ENCODE measurements at places on chromosomes 1 and 21.

DNA sequence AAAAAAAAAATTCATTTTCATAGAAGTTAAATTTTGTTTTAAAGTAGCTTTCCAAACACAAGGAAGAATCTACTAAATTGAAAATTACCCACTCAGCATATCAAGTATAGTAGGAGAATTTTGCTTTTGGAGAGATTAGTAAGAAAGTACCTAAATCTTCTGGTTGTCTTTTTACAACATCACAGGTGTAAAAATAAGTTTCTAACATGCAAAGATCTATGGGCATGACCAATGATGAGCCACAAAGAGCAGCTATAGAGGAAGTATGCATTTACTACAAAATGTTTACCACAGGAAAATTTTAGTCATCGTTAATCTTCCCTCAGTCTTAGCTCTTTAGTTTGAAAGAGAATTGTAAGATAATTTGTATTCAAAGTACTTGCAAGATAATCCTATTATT lies 28.1 kb downstream of the ANGPTL3 start:
- no peak for DNase-seq

DNA sequence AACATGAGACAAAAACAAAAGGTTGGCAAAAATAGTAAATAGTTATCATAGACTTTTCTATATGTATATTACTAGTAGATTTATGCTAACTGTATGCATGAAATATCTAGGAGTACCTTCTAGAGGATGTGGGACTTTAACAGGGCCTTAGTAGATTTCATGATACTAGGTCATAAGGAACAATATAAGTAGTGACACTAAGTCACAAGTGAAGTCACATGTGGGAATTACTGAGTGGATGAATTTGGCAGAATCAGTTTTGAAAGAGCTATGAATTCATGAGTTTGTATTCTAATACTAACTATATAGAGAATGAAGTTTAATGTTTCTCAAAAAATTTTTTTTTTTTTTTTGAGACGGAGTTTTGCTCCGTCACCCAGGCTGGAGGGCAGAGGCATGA lies 53.1 kb upstream of the GPR25 start:
- DNase-seq, result no peak

GRCh38 chr1:40553017-40553416 lies 21.6 kb downstream of the ZNF684 start:
- no peak for DNase-seq

- no peak for DNase-seq
These were observed 132.9 kb downstream of the SYF2 start for GRCh38 chr1:25099343-25099951.

DNA sequence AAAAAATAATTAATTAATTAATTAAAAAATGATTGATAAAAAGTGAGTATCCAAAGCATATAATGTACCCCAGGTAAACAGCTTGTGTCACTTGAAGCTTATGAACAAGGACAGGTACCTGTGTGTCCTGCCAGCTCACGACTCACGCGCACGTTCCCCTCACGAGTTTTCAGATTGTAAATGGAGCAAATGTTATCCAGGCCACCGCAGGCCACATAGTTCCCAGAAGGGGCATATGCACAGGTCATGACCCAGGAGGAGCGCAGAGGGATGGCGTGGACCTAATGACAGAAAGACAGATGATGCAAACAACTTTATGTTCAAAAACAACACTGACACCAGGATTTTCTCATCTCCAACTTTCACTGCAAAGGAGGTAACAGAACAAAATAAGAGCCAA lies 26.0 kb upstream of the NADK start:
- DNase-seq, result no peak

Data from NCI-H1048 (cell line).